ENCODE measurements at places on chromosomes 1 and 21.

GRCh38 chr1:172184506-172185191 lies 235.8 kb upstream of the C1orf105 start:
- DNase-seq, result no peak

DNA sequence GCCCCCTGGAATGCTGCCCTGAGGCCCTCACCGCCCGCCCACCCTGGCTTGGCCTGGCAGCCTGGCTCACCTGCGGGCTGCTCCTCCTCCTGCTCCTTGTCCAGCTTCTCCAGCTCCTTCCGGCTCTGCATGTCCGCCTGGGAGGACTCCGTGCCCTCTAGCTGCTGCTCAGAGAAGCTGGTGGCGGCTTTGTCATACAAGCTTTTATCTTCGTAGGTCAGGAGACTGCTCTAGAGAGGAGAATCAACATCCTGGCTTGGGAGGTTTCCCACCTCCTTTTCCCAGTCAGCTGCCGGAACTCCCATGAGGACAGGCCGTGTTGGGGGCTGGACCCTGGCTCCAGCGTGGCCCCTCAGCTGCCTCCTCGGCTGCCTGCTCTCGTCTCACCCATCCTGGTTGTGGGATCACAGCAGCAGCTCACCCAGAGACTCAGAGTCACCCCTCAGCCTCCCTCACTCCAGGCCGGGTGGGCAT lies 36.6 kb upstream of the TMEM52 start:
- DNase-seq, result no peak

GRCh38 chr1:201383647-201384405 lies 6.3 kb upstream of the TNNT2 start:
- no peak for DNase-seq

GRCh38 chr1:115012006-115012405 lies 17.6 kb upstream of the TSHB start:
- no peak for DNase-seq

DNA sequence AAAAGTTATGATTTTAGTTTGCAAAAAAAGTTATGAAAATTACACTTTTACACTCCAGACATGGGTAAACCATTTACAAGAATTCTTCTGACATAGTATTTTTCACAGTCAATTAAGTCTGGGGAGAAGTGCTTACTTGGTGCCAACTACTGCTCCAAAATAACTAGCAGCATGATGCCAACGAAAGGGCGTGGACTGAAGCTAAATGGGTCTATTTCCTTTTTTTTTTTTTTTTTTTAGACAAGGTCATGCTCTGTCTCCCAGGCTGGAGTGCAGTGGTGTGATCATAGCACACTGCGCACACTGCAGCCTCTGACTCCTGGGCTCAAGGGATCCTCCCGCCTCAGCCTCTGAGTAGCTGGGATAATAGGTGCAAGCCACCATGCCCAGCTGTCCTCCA lies 43.2 kb downstream of the FMO4 start:
- no peak for DNase-seq

DNA sequence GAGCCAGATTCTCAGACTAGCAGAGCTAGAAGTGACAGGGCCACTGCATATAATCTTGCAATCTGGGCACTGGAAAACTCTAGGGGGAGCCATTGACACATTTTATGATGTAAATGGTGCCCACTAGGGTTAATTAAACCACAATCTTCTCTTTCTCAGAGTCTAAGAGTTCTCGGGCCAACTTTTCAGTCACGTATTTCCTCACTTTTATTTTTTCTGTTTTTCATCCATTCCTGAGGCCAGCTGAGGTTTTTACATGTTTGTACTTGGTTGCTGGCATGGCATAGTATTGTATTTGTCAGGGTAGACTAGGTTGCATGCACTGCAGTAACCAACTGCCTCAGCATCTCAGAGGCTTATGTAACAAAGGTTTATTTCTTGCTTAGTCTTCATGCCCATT lies 138.2 kb downstream of the ZNF326 start:
- no peak for DNase-seq

DNA sequence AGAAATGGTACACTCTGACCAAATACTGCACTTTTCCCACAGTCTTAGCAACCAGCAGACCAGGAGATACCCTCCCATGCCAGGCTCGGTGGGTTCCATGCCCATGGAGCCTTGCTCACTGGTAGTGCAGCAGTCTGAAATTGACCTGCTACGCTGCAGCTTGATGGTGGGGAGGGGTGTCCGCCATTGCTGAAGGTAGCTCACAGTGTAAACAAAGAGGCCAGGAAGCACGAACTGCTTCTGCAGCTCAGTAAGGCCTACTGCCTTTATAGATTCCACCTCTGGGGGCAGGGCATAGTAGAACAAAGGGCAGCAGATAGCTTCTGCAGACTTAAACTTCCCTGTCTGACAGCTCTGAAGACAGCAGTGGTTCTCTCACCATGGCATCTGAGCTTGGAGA lies 12.3 kb upstream of the IFI44L start:
- no peak for DNase-seq

GRCh38 chr1:66978201-66978600 lies 53.4 kb downstream of the MIER1 start:
- no peak for DNase-seq

DNA sequence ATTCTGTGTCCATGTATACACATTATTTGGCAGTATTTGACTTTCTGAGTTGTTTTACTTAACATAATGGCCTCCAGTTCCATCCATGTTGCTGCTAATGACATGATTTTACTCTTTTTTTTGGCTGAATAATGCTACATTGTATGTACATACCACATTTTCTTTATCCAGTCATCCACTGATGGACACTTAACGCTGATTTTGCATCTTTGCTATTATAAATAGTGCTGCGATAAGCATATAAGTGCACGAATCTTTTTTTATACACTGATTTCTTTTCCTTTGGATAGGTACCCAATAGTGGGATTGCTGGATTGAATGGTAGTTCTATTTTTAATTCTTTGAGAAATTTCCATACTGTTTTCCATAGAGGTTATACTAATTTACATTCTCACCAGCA lies 255.5 kb downstream of the GPR52 start:
- DNase-seq, result no peak

DNA sequence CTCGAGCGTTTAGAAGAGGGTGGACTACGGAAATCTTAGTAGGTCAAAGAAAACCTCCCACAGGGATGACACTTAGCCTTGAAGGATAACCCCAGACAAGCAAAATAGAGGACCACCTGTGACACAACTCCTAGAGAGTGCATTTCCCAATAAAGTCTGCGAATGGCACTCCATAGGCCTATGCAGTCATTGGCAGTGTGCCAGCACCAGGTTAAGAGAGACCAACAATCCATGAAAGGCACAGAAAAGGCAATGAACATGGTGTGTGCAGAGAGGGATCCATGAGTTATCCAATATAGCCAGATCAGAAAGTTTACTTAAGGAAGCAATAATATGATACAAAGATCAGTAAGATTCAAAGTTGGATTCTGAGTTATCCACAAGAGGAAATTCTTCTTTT lies 45.2 kb upstream of the FMO2 start:
- DNase-seq, result no peak

DNA sequence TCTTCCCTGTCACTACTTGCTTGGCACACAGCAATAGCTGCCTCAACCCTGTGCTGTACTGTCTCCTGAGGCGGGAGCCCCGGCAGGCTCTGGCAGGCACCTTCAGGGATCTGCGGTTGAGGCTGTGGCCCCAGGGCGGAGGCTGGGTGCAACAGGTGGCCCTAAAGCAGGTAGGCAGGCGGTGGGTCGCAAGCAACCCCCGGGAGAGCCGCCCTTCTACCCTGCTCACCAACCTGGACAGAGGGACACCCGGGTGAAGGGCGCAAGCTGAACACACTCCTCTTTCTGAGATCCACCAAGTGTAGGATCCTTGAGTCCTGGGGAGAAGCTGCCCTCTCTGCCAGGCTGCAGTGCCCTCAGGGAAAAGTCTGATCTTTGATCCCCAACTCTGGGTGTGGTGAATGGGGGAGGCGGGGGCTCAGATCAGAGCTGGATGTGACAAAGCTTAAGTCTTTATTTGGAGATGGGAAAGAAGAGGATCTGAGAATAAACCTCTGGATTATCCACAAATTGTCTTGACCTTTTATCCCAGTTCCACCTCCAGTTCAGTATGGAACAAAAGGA lies 1.2 kb downstream of the RXFP4 start:
- no peak for DNase-seq

DNA sequence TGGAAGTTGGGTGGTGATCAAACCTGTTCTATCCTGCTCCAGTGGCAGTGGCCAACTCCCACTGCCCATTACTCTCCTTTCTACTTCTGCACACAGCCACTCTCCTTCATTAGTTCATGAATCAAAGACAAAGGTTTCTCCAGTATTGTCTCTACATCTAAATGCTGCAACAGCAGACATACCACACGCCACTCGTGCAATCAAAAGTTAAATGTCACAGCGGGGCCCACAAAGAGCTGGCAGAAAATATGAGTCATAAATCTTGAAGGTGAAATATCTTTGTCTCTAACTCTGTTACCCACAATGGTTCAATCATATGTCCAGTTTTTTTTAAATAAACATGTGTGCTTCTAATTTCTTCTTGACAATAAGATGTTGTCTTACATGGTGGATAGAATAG lies 13.3 kb downstream of the APCS start:
- DNase-seq, result no peak

GRCh38 chr1:5945445-5945844 lies 46.8 kb downstream of the NPHP4 start:
- no peak for DNase-seq

- DNase-seq, result no peak
Measured at GRCh38 chr1:206967096-206967849, 3.0 kb downstream of the FCAMR start.

GRCh38 chr1:68490046-68490651 lies 6.7 kb downstream of the DEPDC1 start:
- no peak for DNase-seq

DNA sequence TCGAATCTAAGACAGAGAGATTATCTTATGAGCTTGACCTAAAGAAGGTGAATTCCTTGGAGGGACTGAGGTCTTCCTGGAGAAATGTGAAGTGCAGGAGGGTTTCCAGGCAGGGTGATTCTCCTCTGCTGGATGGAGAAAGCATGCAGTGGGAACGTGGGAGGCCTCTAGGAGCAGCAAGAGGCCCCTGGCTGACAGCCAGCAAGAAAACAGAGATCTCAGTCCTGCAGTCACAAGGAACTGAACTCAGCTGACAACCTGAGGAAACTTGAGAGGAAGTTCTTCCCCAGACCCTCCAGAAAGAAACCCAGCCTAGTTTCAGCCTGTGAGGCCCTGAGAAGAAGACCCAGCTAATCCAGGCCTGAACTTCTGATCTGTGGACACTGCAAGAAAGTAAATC lies 345.9 kb downstream of the FAM72C start:
- no peak for DNase-seq

DNA sequence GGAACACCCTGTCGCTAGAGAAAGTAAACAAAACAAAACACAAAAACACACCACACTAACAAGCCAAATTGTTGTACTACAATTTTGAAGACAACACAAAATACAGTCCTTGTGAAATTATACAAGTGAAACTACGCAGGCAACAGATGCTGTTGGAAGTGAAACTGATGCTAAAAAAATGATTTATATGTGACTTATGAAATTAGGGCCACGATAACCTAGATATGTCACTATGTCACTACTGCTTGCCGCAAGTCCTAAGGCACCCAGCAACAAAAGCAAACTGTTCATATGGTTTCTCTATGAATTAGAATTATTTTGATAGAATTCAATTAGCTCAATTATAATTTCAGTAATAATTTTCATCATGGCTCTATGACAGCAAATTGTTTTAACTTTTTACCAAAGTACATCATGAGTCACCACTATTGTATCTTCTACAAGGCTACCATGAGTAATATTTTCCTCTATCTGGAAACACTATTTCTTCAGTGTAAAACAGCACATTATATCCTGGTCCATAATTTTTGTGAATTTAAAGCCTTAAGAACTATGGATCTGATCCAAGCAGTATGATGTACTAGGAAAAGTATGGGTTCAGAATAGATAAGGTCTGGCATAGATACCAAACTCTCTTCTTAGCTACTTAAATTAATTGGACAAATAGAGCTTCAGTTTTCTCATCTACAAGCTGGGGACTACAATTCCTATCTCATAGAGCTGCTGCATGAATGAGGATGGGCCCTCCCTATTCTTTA lies 216.3 kb downstream of the COL11A1 start:
- no peak for DNase-seq

- no peak for DNase-seq
Measured at GRCh38 chr1:38546636-38547035, 312.9 kb downstream of the RRAGC start.

GRCh38 chr1:62689524-62689923 lies 1.3 kb upstream of the DOCK7 start:
- DNase-seq, result no peak

GRCh38 chr1:231801042-231801585 lies 174.5 kb downstream of the DISC1 start:
- DNase-seq, result no peak

GRCh38 chr1:30920827-30921226 lies 12.3 kb upstream of the SDC3 start:
- no peak for DNase-seq

DNA sequence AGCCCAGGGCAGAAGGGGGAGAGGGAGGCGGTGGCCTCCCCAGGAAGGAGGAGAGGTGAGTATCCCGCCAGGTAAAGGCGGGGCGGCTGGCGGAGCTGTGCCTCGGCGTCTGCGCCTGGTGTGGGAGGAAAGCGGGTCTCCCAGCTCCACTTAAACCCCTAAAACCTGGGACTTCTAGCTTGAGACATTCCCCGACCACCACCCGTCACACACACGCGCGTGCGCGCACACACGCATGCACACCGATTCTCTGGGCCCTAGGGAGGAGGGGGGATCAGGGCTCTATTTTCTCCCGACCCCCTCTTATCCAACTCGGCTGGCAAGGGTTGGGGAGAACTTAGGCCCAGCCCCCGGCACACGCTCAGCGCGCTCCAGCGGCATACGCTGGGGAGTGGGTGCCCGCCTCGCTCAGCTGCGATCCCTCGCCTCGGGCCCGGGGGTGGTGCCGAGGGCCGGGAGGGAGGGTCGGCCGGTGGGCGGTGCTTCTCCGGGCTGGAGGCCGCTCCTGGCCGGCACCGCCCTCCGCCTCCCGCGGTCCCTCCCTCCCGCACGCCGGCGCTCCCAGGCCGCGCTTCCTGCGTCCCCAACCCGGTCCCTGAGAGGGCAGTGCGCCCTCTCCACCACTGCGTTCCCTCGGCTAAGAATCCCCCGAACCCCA lies at the start of gene TMEM51:
TMEM51 (plus strand) TSS at position 564 of the 658 bp plus-strand sequence. CDS start 61,341 bp downstream, outside the sequence.
- DNase-seq, result no peak

DNA sequence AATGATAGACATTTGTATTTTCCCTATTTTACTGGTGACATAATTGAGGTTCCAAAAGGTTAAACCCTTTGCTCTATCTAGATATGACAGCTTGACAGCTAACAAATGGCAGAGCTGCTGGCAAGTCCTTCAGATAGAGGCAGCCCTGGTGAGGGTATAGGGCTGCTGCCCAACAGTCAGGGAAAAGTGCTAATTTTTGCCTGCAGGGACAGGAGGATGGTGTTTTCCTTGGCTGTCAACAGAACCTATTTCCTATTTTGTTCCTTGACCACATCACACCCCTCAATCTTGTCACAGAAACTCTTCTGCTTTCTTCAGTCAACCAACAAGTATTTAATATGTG lies 12.3 kb downstream of the GPA33 start:
- DNase-seq, result no peak

- DNase-seq, result no peak
Measured at GRCh38 chr1:36352910-36353878, 29.7 kb upstream of the EVA1B start.

Data from stimulated activated CD8-positive, alpha-beta memory T cell treated with anti-CD3 and anti-CD28 coated beads, Interleukin-4, amount 100 ng/mL, for 1 hour (primary cell).